ENCODE measurements at places on chromosomes 2 and 18.

- no peak for DNase-seq
Measured at GRCh38 chr2:54310311-54310710, 54.3 kb upstream of the TSPYL6 start.

DNA sequence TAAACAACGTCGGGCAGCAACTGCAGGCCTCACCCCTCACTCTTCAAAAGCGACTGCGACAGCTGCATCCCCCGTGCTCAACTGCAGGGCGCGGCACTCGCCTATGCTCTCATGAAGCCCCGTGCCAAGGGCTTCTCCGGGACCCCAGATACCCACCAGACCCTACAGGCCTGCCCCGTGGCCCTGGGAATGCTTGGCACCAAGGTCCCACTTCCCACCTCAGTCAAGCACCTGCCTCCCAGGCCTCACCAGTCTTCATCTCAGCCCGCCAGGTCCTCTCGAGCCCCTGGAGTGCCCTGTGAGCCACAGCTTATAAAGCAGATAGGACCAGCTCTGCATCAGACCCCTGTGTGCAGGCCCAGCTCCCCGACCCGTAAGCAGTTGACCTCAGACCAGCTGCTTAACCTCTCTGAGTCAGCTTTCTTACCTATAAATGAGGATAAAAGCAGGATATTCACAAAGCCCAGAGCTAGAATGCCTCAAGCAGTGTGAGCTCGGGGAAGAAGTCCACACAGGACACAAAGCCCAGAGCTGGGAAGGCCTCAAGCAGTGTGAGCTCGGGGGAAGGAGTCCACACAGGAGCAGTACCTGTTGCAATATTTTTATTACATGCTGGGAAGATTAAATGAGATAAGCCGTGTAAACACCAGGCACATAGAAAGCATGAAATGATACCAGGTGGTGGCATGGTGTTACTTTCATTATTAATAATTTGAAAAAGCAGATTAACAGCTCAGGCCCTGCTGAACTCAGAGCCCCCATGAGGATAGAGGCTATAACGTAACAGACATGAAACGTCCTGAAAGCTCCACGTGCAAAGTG is 96.9 kb downstream of the HDAC4 start:
- no peak for DNase-seq

- DNase-seq, result no peak
Measured at GRCh38 chr2:67321588-67321903, 75.6 kb upstream of the ETAA1 start.

- no peak for DNase-seq
Measured at GRCh38 chr2:11521775-11522174, 12.1 kb upstream of the GREB1 start.

GRCh38 chr2:39124746-39125057 is 3.9 kb upstream of the SOS1 start:
- DNase-seq, result no peak

- no peak for DNase-seq
Measured at GRCh38 chr2:54658564-54659071, 64.8 kb upstream of the EML6 start.

GRCh38 chr2:145273840-145274239 is 753.9 kb upstream of the ZEB2 start:
- no peak for DNase-seq

GRCh38 chr2:38156436-38156835 is 80.5 kb upstream of the CYP1B1 start:
- DNase-seq, result no peak

- no peak for DNase-seq
Measured at GRCh38 chr18:38421872-38422615, 856.4 kb upstream of the CELF4 start.

DNA sequence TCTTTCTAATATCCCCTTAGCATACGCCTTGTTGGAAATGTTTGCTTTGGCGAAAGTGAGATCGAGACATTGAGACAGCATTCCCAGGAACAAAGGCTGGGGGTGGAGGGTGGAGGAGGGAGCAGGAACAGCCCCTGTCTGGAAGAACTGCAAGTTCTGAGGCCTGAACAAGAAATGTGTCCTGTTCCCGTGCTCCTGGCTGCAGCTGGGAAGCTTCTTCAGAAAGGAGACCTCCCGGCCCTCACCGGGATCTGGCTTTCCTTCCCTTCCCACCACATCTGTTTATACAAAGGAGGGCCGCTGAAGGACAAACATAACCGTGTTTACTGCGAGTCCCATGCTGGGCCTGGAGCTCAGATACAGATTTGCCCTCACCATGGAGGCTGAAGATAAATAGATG is 35.9 kb downstream of the AFF3 start:
- DNase-seq, result no peak
